ENCODE measurements at places on chromosomes 6 and 20. TPM values are rescaled to one million over a fixed set of nuclear protein-coding genes. Genes with fewer than 3 reads are reported as not detected.

DNA sequence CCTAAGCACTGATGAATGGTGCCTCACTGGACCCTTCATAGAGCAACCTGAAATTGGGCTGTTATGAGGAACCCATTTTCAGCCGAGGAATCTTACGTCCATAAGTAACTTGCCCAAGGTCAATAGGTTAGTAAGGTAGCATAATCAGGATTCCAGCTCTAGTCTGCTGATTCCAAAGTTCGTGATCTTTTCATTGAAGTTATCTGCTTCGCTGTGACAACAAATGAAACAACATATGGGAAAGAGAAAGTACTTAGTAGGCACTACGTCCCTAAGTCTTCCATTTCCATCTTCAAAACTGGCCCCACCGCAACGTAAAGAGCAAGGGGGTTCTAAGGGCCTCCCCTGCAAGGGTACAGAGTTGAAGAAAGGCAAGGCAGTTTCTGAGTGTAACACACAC is 49.5 kb downstream of the MYLIP start:
- DNase-seq, result no peak

DNA sequence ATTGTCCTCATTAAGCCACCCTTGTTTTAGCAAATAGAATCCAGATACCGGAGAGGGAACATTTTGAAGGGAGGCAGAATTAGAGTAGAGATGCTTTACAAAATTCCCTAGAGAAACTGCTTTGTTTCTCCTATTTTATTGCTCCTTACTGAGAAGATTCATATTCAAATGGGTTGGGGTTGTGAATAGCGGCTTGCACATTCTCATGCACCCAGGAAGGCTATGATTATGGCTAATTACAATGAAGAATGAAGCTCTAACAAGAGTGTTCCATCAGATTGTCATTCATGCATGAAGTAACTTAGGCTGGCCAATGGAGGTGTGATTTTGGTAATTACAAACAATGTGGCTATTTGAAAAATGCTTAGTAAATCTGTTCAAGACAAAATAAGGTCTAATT is 129.6 kb downstream of the PACRG start:
- DNase-seq, result no peak

- DNase-seq, result no peak
Observed at GRCh38 chr20:48983423-48984400, 62.2 kb downstream of the ARFGEF2 start.

DNA sequence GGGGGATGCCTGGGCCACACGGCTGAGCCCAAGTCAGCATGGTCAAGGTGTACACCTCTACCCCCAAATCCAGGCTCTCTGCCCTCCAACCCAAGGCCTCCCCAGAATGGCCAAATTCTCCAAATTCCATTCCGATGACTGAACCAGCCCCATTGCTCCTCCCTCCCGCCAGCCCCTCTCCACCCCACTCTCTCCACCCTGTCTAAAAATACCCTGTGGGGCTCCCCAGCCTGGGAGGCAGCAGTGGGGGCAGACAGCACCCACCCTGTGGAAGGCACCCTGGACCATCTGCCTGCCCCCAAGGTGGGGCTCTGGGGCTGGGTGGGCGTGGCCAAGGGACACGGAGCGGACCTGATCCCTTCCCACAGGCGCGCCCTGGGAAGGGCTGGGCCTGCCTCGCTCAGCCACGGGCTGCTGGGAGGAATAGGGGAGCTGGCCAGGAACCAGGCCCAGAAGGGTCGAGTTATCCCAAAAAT is 11.4 kb downstream of the TEAD3 start:
- no peak for DNase-seq

Gene KCTD20
- 59.4 TPM for total RNA-seq

- no peak for DNase-seq
Observed at GRCh38 chr6:46735720-46736031, 501 bp upstream of the PLA2G7 start.

DNA sequence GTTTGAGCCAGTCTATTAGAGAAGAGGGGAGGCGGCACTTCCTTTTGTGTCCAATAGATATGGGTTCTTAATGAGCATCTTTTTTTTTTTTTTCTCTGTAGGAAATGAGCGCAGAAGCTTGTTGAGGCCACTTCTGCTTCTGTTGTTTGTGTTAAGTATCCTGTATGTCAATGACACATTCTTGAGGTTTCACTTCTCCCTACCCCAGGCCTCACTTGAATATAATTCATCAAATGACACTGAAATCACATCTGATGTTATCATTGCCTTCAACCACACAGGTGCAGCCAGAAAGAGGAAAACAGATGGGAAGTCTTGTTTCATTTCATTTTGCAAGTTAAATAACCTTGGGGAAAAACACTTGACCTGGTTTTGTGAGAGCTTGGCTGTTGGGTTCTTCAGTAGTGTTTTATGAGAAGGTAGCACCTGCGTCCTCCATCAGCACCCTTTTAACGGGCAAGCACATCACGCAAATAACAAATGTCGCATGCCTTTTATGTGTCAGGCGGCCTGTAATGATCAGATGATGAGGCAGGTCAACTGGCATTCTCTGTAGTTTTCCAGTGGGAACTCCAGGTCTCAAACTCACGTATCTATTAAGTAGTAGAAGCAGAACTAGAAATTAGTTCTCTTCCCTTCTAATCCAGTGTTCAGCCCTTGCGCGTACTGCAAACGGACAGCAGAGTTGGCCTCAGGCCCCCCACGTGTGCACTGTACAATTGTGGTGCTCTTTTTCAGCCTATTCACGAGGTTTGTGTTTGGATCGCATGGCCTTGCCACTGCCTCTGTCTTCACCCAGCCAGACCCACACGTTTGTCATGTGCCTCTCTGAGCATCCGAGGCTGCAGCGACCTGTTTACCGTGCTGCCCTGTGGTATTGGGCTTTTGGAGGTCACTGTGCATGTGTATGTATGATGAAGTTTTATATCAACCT is 23.5 kb downstream of the PLEKHG1 start:
- no peak for DNase-seq

GRCh38 chr6:73030257-73030656 is 195.0 kb downstream of the KHDC1L start:
- DNase-seq, result no peak

Gene SMPDL3A
- total RNA-seq, result 9.1 TPM

- DNase-seq, result no peak
Observed at GRCh38 chr20:38222231-38222922, 38.2 kb downstream of the KIAA1755 start.

Gene MUC21
- total RNA-seq, result not detected

Gene SLC23A2
- 18.6 TPM for total RNA-seq

Gene RGS17
- total RNA-seq, result 0.66 TPM

Gene SCRT2
- not detected for total RNA-seq

DNA sequence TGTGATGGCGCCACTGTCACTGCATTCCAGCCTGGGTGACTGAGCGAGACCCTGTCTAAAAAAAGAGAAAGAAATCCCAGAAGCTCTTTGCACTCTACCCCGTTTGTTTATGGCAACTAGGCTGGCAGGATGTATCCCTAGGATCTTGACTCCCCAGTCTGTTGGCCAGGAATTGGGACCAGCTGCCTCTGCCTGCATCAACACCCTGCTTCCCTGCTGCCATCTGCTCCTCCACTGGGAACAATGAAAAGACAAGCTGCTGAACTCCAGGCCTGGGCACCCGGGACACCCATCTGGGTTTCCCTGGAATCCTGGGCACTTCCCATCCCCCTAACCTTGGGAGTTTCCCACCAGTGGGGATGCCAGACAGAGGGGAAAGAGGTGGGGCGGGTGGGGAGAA is 64.9 kb downstream of the CPNE5 start:
- DNase-seq, result no peak

Gene SLC22A16
- total RNA-seq, result 0.15 TPM

- DNase-seq, result no peak
Observed at GRCh38 chr6:105501826-105502344, 99.0 kb upstream of the PREP start.

Gene ADAT2
- total RNA-seq, result 8.5 TPM

GRCh38 chr6:132675002-132675401 is 16.0 kb upstream of the TAAR1 start:
- no peak for DNase-seq

- no peak for DNase-seq
Observed at GRCh38 chr6:110083875-110084585, 95.4 kb downstream of the WASF1 start.

- DNase-seq, result no peak
Observed at GRCh38 chr6:116369964-116370759, 585 bp upstream of the DSE start.

DNA sequence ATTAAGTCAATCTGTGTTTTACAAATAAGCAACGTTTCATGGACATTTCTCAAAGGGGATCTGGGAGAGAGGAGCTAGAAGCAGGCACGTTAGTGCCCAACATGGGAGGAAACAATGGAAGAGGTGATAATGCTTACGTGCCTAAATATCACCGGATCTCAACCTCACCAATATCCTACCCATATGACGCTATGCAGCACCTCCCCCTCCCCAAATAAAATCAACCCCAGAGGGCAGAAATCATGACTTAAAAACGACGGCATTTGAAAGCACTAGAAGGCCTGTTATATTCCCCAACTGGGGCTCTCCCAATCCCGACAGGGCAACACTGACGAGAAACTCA is 425 bp downstream of the HBS1L start:
- DNase-seq, result no peak

DNA sequence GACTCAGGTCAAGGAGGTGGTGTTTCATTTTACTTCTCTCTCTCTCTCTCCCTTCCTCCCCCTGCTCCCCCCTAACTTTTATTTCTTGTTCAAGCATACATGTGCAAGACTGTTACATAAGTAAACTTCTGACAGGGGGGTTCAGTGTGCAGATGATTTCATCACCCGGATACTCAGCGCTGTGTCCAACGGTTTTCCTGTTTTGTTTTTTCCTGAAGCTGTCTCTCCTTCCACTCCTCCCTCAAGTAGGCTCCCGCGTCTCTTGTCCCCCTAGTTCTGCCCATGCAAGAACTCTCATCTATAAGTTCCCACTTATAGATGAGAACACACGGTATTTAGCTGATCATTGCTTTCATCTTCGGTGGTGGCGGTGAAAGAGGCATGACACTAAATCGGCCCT is 751.9 kb upstream of the DEFB115 start:
- DNase-seq, result no peak

Gene AGER
- total RNA-seq, result 1.8 TPM

Gene PSORS1C2
- not detected for total RNA-seq

DNA sequence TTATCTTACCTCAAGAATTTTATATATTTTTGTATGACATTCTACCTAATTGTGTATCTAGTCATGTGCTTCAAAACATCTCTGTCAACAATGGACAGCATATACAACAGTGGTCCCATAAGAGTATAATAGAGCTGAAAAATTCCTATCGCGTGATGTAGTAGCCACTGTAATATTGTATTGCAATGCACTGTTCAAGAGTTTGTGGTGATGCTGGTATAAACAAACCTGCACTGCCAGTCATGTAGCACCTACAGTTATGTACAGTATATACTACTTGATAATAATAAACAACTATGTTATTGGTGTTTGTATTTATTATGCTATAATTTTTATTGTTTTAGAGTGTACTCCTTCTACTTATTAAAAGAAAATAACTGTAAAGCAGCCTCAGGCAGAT is 672.7 kb downstream of the CD109 start:
- no peak for DNase-seq

DNA sequence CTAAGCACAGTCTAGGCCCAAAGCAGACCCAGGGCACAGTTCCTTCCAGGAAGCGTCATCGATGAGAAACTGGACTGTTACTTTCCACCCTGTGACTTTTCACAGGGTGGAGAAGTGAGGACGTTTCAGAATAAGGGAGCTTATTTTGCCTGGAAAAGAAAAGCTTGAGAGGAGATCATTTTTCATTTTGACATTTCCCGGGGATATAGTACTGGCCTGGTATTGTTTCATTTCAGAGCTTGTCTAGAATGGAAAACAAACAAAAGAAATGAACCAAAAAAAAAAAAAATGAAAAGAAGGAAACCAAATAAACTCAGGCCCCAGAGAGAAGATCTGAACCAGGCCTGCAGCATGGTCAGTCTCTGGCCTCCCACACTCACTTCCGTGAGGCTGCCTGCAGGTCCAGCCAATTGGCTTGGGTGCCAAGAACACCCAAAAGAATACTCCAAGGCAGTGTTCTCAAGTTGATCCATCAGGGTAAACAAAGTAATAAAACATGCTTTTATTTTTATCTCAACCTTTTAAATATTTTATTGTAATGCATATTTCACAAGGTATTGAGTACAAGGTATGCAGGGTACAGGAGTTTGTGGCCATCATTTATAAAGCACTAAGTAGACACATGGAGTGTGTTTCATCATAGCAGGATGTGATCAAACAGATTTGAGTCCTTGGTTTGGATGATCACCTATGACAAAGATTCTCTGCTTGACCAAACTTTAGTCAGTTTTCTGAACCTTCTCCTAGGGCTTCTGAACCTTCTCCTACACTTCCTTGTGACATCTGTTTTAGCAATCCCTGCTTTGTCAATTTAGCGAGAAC is 176.9 kb upstream of the GGTLC1 start:
- DNase-seq, result no peak

Gene BPIFB2
- total RNA-seq, result 0.98 TPM

DNA sequence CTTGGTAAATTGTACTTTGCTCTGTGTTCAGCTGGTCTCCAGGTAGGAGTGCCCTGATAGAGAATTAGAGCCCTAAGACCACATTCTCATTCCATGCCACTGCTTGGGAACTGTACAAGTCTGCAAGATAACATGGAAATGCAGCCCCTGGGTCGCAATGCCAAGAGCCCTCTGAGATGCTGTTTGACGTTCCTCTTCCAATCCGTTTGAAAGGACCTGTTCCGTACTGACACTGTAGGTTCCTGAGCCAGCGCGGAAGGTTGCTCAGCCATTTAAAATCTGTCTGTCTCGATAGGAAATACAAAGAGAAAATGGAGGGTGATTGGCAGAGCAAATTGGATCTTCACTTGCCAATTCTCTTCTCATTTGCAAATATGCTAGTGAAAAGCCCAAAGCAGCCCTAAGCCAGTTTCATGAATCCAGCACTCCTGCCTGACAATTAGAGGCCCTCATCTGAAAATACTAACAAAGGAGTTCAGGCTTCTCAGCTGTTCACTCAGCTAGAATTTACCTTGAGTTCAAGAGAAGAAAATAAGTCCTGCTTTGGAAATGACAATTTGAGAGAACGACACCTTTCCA is 100.6 kb upstream of the AFDN start:
- DNase-seq, result no peak

DNA sequence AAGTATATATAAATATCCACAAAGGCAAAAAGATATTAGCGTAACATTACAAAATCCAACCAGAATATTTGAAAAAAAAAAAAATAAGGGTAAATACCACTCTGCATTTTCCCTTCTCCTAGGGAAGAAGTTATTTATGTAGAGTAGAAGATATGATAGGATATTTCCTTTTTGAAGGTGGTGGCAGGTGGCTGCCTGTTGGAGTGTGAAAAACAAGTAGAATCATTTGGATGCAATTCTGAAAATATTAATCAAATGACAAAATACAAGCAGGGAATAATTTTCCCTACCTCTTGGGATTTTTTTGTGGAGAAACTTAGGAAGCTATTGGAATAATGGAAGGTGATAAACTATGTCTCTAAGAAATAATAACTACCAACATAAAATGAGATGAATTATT is 62.5 kb upstream of the OGFRL1 start:
- no peak for DNase-seq

- no peak for DNase-seq
Observed at GRCh38 chr20:50567860-50568548, 57.8 kb downstream of the PTPN1 start.

All from breast epithelium (tissue), 4 donors.